Thoracic aorta (tissue), 2 donors: ENCODE measurements at places on chromosomes 13 and 19. TPM values are rescaled to one million over a fixed set of nuclear protein-coding genes. Genes with fewer than 3 reads are reported as not detected.

DNA sequence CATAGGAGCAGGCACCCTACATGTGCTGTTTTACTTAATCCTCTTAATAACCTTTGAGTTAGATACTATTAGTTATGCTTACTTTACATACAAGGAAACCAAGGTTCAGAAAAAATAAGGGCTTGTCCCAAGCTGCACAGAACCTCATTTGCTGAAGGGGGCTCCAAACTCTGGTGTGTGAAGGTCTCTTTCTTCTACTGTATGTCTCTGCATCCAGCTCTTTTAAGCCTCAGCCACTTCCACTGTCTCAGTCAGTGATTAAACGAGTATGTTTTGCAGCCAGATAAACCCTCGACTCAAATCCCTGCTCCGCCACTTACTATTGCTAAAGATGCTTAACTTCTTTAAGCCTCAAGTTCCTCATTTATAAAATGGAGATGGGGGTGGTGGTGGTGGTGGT, 112.4 kb upstream of the WASF3 start:
- DNase-seq: no peak

GRCh38 chr13:98878486-98879126, 99.3 kb downstream of the DOCK9 start:
- DNase-seq: no peak

FAM216B gene
- not detected for total RNA-seq

GNA15 gene
- 14.0 TPM for total RNA-seq

DNA sequence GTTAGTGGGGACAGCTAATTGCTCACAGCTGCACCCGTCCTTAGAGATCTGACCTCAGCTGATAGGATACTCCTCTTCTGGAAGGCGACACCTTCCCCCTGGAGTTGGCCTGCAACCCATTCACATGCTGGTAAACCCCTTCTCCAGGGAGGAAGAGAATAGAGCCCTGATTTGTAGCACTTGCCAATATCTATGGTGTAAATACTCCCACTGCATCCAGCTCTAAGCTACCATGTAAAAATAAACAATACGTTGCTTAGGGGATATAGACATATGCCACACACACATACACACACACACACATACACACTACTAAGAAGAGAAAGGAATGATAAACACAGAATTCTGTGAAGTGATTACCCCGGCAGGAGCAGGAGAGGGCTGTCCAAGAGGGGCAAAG, 49.4 kb upstream of the KCTD15 start:
- no peak for DNase-seq
